ENCODE measurements at places on chromosomes 4 and X.

DNA sequence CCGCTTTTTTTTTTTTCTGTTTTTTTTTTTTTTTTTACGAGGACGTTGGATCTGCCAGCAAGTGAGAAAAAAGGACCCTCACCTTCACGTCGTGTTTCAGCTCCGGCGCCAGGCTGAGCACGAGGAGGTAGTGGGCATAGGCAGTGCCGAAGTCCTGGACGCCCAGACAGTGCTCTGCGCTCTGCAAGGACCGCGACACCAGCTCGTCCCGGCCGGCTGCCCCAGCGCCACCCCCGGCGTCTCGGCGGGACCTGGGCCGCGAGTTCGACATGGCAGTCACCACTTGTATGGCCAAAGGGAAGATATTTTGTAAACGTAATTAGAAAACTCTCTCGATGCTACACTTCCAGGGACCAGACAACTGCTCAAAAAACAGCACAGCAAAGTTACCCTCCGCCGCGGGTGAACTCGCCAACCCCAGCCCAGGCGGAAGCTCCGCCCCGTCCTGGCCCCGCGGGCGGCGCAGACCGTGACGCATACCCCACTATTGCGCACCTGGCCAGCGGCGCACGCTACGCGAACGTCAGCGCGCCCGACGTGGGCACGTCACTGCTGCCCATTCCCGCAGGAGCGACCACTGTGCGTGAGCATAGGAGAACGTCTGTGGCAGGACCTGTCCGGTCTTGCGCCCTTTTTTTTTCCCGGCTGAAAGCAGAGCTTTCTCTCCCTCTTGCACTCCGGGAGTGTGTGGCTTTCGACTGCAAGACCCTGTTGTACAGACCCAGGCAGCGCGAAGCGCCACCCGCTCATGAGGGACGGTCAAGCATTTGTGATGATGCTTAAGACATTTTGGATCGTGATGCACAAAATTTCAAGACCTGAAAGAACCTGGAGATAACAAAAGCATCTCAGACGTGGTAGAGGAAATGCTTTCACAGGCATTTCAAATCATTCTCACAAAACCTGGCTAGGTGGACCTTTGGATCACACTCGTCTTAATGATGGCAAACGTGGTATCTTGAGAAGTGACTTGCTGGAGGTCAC is at the start of gene PRMT9:
Gene PRMT9 (minus strand): TSS at position 447 of the 984 bp plus-strand sequence. CDS start 176 bp downstream, at position 271.
- DNase-seq, result peak; percentile 94

DNA sequence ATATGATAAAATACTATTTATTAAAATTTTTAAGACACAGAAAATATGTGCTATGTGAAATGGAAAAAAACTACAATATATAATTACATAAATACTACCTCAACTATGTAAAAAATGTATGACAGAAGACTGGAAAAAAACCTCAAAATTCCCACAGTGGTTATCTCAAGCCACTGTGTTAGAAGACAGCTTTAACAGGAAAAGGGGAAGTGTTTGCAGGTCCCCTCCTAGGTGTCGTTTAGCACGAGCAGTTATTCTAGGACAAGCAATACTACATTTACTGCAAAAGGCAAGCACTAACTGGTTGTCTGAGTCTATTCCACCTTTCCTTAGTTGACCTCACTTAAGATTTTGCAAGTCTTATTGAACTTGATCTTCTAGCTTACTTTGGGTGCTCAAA is 44.9 kb upstream of the PHF8 start:
- no peak for DNase-seq

GRCh38 chr4:152462047-152462446 is 73.8 kb downstream of the FBXW7 start:
- peak; percentile 10 for DNase-seq

DNA sequence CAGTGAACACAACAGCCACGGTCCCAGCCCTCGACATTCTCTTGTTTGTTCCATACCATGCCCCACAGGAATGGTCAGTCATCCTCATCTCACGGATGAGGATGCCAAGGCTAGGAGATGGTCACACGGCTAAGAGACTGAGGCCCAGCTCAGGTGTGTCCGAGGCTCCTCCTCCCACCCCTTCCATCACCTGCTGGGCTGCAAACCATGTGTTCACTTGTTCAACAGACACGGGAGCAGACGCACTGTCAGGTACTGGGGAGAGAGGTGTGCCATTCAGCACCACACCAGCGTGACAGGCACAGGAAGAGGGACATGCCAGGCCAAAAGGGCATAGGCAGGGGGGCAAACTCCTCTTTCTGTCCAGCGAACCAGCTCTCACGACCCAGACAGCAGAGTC is 45.9 kb downstream of the ABLIM2 start:
- no peak for DNase-seq

DNA sequence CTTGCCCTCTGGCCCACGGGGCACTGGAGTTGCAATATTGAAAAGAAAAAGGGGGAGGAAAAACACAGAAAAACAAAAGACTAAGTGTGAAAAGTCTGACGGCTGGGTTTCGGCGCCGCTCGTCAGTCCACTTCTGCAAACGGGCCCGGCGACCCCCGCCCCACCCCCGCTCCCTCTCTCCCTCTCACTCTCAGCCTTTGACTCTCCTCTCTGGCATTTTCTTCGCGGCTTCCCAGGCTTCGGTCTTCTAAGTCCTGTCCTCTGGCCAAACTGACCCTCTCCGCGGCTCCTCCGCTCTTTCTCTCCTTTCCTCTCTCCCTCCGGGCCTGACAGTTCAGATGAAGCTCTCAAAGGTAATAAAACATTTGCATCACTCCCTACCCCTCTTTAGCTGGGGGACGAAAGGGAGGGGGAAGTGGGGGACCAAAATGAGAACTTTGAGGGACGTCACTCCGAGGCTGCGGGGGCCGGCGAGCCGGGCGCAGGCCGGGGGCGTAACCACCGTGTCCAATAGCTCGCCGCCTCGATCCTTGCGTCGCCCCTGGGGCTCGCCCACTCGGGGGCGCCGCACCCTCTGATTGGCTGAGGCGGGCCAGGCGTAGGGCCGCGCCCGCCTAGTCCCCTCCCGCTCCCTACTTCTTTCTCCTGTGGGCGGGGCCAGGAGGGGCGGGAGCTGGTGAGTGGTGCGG is at the start of gene NKX6-1:
Gene NKX6-1 (minus strand): TSS at position 358 of the 689 bp plus-strand sequence. CDS start 1,064 bp downstream, outside the sequence.
- peak; percentile 23 for DNase-seq

- no peak for DNase-seq
Observed at GRCh38 chr4:47538111-47538824, 53.2 kb downstream of the ATP10D start.

GRCh38 chr4:118931786-118932185 is 43.1 kb downstream of the SYNPO2 start:
- no peak for DNase-seq

GRCh38 chrX:109372716-109373115 is 109.2 kb downstream of the GUCY2F start:
- DNase-seq, result no peak

DNA sequence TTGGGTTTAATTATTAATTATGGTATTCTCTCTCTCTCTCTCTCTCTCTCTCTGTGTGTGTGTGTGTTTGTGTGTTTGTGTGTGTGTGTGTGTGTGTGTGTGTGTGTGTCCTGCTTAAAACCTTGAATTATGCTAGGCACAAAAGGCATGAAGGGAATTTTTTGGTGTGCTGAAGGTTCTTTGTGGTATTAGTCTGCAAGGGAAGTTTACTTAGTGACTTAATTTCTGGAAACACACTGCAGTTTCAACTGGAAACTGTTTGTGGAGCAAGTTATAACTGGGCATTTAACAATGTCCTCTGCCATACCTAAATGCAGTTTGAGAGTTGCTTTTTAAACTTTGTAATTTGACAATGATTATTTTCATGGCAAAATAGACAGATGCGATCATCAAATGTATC is 111.7 kb downstream of the FRMPD4 start:
- no peak for DNase-seq

DNA sequence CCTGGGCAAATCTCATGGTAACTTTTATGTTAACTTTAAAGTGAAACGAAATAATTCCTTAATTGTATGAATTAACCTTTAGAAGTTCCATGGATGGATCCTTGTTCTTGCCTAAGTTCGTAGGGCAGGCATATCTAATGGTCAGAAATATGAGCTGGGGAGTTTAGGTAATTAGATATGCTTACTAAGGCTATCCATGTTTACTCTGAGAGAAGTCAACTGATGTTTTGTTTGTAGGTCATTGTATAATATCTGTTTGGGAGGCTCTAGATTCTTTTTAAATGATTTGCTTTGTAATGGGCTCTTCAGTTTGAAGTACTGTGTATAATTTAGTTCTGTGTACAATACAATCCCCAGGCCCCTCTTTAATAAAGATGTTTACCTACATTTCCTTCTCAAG is 117.0 kb downstream of the DCK start:
- DNase-seq, result no peak

- no peak for DNase-seq
Observed at GRCh38 chr4:142983065-142983464, 137.0 kb upstream of the INPP4B start.

DNA sequence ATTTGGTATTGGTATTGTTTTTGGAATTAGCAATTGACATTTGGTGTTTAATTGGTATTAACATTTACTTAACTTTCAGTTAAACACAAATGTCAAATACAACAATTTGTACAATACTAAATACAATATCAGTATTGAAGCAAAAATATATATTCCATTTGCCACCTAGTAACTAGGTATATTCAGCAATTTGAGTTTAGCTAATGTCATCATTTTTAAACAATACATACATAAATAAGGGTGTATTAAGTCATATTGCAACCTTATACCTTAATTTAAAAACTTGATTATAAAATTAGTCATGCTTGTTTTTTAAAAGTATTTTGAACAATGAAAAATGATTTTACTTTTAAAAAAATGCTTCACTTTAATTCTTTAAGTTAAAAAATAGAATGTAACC is 53.3 kb downstream of the FBXO8 start:
- no peak for DNase-seq

GRCh38 chr4:184313702-184314659 is 96.3 kb upstream of the ENPP6 start:
- DNase-seq, result peak; percentile 29

DNA sequence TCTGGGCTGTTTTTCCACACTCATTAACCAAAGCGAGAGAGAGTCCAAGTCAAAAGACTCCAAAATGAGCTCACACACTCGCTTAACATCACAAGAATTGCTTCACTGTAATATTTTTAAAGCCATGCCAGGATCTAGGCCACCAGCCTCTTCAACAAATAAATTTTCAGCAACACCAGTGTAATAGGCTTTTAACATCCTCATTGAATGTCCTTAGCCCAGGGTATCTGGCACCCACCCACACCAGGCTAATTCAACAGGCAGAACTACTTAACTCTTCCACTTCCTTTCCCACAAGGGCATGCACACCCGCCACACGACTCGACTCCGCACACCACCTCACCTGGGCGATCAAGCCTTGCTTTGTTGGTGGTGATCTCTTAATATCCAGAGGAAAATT is 34.2 kb downstream of the FAT1 start:
- no peak for DNase-seq

GRCh38 chr4:123984886-123985285 is 588.3 kb downstream of the SPRY1 start:
- DNase-seq, result no peak

Data from activated CD4-positive, alpha-beta T cell treated with anti-CD3 and anti-CD28 coated beads, Interleukin-10, Interleukin-2, amounts not matched to agents 100 ng/mL and 50 ng/mL, durations not matched to agents 16 hours and 8 hours (primary cell).